ENCODE measurements at places on chromosomes 2 and 18.
A peak's percentile ranks its signal among the peaks of the same experiment; 100 is the strongest.

DNA sequence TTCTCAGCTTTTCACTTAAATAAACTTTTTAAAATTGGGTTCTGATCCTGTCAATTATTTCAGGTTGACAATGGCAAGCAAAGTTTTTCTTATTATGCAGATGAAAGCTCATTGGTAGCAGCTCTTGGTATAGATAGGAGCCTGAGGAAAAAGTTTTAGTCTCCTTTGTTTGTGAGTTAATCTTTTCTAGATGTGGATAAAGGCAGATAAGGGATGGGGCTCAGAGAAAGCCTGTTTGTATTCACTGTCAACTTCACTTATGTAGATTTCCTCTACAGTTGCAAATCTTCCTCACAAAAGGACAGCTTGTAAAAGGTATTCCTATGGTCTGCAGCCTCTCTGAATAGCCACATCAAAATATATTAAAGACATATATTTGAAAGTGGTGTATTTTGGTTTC lies 224.5 kb upstream of the SPOPL start:
- DNase-seq, result no peak

- DNase-seq, result peak; percentile 6
These were observed 35.8 kb upstream of the SCLY start for GRCh38 chr2:238024986-238025385.

DNA sequence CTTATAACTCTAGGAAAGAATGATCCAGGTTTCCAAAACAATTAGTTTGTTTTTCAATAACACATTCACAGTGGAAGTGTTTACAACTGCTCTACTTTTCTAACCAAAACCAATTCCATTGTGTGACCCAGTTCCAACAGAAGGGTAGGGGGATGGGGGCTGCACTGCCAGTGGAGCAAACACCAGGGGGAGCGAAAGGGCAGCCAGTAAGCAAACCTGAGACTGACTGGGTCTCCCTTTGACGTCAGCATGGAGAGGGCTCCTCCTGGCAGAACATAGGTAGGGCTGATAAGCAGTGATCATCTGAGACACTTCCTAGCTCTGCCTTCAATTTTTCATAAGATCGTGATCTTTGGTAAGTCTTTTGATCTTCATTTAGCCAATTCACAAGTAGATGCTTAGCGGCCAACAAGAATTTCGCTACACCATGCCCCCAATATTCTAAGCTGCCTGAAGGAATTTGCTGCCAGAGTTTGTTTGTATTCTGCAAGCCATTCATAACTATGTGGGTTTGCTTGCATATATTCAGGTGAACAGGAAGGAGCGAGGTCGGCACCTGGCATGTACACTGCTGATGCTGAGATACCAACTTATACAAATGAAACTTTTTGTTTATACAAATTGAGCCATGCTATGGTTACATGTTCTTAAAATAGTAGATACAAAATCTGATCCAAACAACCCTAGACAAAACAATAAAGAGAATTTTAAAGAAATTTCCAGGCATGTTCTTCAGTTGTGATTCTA lies 45.9 kb downstream of the ST6GAL2 start:
- DNase-seq, result no peak

GRCh38 chr2:122955776-122956175 lies 1069.3 kb upstream of the CNTNAP5 start:
- DNase-seq, result no peak

- no peak for DNase-seq
These were observed 100.1 kb upstream of the RNF152 start for GRCh38 chr18:61992923-61993322.

DNA sequence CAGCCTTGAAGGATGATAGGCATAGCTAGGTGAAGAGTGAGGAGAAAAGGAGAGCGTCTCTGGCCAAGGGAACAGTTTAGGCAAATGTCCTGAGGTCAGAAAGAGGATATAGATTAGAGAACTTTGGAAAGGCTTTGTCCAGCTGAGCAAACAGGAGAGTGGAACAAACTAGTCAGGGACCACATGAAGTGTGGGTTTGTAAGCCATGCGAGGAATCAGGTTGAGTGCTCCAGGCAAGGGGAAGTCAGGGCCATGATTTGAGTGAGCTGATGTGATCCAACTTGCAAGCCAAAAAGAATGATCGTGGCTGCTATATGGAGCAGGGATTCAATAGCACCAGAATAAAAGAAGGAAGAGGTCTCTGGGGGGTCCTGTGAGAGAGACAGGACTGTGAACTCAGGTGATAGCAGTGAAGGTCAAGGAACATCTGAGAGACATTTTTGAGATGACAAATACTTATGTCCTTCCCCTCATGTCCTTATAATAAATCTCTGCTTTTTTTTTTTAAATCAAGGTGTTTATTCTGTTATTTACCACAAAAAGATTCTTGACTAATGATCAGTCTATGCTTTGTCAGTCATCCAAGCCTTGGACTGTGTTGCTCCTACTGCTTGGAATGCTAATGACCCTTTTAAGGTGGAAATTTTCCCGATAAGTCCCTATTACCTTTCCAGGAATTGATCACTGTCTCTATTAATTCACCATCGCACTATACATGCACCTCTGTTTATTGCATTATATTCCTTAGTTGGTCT lies 472.6 kb downstream of the TXNL1 start:
- no peak for DNase-seq

DNA sequence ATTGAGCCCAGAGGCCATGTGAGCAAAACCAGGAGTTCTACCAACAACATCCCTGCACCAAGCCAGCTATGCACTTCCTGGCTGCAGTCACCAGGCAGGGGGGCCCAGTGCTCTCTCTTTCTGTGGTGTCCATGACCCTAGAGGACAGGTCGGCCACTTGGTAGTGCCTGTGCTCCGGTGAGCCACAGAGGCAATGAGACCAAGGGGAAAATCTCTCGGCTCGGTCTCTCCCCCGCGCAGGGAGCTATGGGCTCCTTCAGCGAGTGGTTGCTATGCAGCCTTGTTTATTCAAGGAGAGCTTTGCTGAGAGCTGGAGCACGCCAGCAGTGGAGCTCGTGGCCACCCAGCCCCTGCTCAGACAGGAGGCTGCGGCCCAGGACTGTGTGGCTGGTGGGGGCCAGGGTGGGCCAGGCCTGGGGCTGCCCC lies at the start of gene TOGARAM2:
TOGARAM2 (plus strand) TSS at position 283 of the 426 bp plus-strand sequence. CDS start 13,537 bp downstream, outside the sequence.
- DNase-seq, result no peak

- peak; percentile 37 for DNase-seq
These were observed 31.6 kb downstream of the SUCLG1 start for GRCh38 chr2:84427235-84428138.

GRCh38 chr2:43482961-43483360 lies 112.9 kb downstream of the THADA start:
- DNase-seq, result no peak

DNA sequence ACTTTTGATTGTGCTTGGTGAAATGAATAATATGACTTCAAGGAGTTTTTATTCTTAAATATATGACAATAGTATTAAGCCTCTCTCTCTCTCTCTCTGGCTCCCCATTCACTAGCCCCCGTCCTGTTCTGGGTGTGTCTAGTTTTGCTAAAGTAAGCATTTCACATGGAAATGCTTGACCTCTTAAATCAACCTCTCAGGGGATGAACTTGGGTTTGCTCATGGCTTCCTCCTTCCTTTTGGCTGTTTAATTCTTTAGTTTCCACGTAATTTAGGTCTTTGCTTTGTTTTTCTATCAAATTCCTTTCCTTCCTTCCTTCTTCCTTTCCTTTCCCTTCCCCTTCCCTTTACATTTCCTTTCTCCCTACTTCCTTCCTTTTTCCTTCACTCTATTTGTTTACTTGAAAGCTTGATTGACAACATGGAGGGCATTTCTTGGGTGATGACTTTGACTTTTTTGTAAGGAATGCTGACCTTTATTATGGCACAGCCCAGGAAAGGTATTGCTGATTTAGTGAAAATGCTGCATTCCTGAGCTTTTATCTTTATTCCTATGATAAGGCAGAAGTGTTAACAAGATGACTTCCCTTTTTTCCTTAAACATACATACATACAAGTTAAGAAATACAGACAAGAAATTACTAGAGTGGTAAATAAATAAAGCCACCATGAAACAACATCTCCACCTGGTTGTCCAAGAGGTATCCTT lies 3.6 kb downstream of the DPP4 start:
- no peak for DNase-seq

- no peak for DNase-seq
These were observed 41.4 kb upstream of the CYBRD1 start for GRCh38 chr2:171480908-171481307.

DNA sequence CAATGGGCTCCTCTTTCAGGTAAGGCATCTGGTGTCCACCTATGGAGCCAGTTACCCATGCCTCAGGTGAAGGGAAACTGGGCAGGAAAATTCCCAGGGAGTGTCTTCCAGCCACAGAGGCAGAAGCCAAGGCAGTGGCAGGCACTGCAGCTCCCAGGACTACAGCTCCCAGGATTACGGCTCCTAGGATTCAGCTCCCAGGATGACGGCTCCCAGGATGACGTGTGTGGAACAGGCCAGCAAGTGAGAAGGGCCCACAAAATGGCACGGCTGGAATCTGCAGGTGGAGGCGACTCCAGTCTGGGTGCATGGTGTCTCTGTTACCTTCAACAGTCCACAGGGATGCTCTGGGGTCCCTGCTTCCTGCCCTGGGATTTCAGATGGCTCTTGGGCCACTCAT lies 92.1 kb downstream of the PTGR3 start:
- DNase-seq, result no peak

DNA sequence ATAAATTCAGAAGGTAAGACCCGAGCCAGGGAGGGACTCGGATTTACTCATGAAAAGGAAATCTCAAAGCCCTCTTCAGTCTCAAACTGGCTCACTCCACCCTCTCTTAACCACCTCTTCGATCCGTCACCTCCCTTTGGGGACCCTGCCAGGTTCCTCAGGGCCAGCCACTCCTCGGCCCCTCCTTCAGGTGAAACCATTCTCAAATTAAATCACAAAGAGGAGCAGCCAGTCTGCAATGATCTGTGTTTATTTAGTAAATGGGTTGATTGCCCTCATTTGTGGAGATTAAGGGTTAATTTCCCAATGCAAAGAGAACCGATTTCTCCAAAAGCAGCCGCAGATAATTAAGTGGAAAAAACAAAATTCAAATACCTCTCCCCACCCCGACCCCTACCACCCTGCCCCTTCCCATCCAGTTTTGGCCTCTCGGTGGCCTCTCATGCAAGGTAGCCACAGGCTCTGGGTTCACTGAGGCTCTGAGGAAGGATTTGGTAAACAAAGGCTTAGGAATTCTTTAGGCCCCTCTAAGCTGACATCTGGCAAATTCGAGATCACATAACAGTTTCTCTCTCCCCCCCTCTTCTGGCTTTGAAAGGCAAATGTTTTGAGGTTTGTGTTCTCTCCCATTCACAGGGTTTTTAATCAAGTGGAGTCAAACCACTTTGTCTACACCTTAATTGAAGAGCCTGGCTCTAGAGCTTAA lies 10.3 kb upstream of the FZD7 start:
- no peak for DNase-seq

DNA sequence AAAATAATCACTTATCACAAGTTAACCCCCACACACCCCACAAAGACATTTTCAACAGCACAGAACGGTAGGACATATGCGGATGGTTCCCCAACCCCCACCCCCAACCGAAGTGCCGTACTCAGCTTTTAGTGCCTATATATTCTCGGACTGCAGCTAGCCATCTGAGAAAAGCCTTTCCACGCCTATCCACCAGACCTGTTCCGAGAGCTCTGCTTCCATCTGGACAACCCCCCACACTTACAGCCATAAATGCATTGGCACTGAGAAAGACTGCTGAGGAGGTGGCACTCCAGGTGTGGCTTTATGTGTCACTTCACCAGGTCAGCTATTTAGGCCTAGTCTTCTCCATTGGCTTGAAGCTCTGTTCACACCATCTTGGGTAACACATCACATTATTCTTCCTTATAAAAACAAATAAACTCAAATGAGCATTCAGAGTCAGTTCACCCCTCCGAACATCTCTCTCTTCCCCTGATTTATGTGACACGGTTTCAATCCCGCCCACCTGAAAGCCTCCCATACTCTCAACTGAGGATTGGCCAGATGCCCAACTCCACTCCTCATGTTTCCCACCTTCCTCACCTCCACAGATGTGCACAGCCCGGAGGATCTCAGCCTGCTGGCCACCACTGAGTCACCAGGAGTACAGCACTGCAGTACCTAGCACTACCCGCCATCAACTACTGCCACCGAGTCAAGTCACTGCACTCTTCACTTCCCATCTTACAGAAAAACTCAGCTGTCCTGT lies 127.4 kb downstream of the CACNB4 start:
- DNase-seq, result no peak

GRCh38 chr2:3159782-3160545 lies 217.7 kb downstream of the EIPR1 start:
- DNase-seq, result no peak

- DNase-seq, result no peak
These were observed 51.8 kb downstream of the MYO3B start for GRCh38 chr2:170229744-170230143.

- DNase-seq, result no peak
These were observed 16.3 kb downstream of the CDC42EP3 start for GRCh38 chr2:37654932-37655841.

GRCh38 chr18:1017227-1018058 lies 112.8 kb downstream of the ADCYAP1 start:
- no peak for DNase-seq

- DNase-seq, result no peak
These were observed 61.3 kb downstream of the CUL3 start for GRCh38 chr2:224523626-224524577.

DNA sequence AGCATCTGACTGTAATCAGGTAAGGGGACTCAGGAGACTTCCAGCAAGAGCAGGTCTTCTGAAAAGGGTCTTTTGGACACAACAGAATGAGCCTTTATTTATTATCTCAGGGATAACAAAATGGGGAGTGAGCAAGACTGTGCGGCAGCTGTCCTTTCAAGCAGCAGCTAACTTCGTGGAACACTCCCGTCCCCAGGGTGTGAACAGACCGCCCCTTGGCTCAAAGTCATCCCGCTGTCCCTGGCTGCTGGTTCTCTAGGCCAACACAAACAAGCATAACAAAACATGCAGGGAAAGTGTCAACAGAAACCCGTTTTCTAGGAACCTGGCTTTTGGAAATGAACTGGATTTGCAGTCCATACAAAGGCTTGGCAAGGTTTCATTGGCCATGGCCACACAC lies 787.9 kb upstream of the FANCL start:
- no peak for DNase-seq

Measured in fibroblast of skin of left biceps (primary cell).